ENCODE measurements at places on chromosomes 5 and 9.
A peak's percentile ranks its signal among the peaks of the same experiment; 100 is the strongest.

GRCh38 chr9:106797299-106797698 is 65.7 kb upstream of the ZNF462 start:
- peak; percentile 33 for DNase-seq

DNA sequence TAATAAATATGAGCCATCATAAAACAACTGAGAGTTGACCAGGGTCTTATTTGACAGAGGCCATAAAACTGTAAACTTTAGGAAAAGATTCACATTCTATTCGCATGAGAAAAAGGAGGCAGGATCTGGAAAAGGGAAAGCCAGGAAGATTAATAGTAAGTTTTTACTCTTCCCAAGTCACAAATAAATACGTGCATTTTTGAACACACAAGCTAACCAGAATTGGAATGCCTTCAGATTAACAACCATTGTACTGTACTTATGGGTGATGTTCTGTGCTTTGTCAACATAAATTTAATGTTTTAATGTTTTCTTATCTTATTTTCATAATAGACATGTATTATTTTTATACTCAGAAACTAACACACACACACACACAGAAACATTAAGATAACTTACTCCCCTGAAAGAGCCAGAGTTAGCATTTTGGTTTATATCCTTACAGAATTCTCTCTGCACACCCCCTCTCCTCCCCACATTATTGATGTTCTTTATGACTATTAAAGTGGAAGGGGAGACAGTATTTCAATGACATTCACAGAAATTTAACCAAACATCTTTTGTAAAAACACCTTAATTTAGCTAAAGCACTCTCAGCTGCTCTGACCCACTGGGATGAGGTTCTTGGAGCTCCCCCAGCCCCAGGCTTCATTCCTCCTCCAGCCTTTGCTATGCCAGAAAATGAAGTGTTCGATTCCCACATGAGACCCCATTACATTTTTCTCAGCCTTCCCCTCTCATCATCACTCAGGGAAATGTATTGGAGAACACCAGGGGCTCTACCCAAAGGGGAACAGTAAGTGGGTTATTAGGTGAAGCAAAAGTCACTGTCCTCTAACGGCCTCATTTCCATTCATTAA is 155.5 kb downstream of the ESM1 start:
- no peak for DNase-seq

DNA sequence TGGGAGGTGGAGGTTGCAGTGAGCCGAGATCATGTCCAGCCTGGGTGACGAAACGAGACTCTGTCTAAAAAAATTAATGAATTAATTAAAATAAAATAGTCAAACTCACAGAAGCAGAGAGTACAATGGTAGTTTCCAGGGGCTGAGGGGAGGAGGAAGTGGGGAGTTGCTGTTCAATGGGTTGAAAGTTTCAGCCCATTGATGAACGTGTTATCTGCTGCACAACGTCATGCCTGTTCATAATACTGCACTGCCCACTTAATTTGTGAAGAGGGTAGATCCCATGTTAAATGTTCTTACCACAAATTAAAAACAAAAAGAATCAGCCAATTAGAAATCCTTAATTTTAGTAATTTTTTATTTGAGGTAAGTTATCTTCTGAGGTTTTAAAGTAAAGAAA is 16.4 kb upstream of the RUFY1 start:
- no peak for DNase-seq

DNA sequence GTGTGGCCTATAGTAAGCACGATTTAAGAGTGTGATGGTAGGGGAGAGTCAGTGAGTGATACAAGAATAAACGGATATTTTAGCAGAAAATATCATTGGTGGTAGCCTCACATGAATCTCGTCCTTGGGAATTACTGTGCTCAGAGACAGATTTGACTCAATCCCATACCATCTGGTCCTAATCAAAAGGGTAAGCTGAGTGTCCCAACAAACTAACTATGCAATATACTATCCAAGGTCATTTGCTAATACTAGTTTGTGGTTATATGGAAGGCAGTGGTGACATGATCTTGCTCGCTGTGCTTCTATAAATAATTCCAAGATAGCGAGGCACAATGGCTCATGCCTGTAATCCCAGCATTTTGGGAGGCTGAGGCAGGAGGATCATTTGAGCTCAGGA is 103.2 kb downstream of the TRPM6 start:
- DNase-seq: peak; percentile 55

DNA sequence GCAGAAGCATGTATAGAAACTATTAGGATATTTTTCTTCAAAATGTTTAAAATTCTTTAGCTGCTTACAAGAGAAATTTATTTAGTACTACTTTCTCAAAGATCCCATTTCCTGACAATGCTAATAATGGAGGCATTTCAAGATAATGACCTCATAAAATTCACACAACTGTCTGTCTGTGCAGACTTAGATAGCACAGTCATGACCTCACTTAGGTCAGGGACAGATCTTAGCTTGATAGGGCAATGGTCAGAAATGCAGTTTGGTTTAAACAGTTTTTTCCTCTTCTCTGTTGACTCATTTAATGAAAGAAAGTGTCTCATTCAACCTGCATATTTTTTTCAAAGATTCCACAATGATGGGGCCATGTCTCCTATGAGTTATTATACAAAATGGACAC is 128.4 kb downstream of the GRIA1 start:
- peak; percentile 74 for DNase-seq

DNA sequence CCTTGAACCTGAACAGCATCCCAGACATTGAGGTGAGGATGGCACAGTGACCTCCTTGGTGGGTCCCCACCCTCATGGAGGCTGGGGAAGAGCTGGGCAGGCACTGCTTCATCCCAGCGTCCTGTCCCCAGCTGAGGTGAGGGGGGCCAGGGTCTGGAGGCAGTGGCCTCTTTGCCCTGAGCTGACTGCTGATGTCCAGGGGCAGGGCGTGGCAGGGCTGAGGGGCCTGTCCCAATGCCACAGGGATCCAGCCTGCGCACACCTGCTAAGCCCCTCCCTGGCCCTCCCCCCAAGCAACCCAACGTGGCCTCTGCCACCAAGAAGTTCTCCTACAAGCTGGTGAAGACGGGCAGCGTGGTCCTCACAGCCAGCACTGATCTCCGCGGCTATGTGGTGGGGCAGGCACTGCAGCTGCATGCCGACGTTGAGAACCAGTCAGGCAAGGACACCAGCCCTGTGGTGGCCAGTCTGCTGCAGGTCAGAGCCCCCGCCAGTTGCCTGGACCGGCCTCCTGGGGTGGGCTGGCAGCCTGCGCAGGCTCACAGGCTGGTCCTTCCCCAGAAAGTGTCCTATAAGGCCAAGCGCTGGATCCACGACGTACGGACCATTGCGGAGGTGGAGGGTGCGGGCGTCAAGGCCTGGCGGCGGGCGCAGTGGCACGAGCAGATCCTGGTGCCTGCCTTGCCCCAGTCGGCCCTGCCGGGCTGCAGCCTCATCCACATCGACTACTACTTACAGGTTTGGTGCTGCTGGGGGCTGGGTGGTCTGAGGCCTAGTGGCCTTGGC is 4.9 kb upstream of the EHMT1 start:
- no peak for DNase-seq

- no peak for DNase-seq
These were observed 787.1 kb upstream of the CHD1 start for GRCh38 chr5:99715921-99716320.

- DNase-seq: no peak
These were observed 382.1 kb downstream of the CDH18 start for GRCh38 chr5:19605846-19606407.

Data from fibroblast of skin of abdomen (primary cell).